ENCODE measurements at places on chromosomes 4 and X. TPM values are rescaled to one million over a fixed set of nuclear protein-coding genes. Genes with fewer than 3 reads are reported as not detected.

Gene UCP1
- total RNA-seq, result 0.29 TPM

Gene RPS6KA6
- 14.6 TPM for total RNA-seq

Gene FAM9B
- total RNA-seq, result not detected

GRCh38 chr4:152594978-152595925 lies 59.4 kb upstream of the FBXW7 start:
- DNase-seq, result peak; percentile 28

DNA sequence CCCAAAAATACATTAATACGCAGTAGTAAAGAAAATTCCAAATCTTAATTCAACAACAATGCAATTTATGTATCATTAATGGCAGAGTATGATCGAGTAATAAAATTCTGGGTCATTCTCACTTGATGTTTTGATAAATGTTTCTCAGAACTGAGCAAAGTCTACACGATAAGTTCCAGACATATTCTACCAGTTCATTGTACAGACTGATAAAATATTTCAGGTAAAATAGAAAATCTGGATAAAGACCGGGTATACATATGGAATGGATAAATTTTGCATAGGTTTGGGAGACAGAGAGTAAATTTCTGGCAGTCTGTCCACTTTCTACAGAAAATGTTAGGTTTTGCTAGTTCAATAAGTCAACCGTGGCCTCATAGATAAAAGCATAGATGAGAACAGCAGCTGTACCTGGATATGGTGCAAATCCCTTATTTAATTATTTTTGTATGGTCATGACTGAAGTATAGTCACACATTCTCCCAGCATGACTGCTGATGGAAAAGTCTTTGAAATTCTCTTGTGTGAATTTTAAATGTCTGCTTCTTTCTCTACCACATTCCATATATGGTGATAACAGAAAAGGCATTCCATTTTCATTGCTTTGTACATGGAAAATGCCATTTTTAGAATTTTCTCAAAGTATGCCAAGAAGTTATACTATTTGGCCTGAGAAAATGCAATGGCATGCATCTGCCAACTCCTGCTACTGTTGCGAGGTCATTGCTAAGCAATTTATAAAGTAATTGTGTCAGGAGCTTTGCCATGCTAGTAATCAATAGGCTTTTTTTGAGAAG lies 301.9 kb upstream of the ARSJ start:
- DNase-seq, result no peak

- no peak for DNase-seq
Observed at GRCh38 chr4:110617075-110617640, 5.7 kb downstream of the PITX2 start.

DNA sequence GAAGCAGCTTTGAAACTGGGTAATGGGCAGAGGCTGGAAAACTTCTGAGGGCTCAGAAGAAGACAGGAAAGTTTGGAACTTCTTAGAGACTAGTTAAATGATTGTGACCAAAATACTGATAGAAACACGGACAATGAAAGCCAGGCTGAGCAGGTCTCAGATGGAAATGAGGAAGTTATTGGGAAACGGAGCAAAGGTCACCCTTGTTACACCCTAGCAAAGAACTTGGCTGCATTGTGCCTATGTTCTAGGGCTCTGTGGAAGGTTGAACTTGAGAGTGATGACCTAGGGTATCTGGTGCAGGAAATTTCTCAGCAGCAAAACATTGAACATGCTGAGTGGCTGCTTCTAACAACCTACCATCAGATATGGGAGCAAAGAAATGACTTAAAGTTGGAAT lies 50.8 kb upstream of the FBXW7 start:
- no peak for DNase-seq

GRCh38 chr4:113537628-113538027 lies 223.9 kb downstream of the CAMK2D start:
- DNase-seq, result no peak

DNA sequence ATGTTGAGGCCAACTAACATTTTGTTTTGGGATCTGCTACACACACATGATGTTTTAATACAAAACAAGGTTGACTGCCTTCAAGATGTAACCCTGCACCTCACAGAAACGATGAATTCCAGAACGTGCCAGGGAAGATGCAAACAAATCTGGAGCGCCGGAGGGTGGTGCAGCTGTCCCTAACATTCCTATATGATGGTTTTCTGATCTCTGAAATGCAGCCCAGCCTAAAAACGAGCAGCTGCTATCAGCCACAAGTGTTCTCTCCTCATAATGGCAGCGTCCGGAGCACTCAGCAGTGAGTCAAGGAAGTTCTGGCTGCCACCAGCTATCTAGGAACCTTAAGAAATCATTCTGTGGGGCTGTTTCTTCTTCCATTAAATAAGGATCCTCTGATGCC lies 333.4 kb downstream of the NR3C2 start:
- DNase-seq, result no peak

DNA sequence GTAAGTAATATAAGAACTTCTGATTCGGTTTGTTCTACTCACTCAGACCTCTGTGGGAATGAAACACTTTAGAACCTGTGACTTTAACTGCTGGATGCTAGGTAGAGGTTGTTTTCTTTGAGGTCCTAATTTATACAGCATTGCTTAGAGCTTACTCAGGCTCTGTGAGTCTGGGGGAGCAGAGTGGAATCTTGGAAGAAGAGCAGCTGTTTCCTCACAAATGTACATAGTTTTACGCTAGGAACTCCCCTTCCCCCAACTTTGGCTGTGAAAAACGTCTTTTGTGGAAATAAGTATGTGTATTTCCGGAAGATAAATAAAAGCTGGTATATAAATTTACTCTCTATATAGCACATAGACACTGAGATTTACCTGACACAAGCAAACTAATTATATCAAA lies 141.4 kb downstream of the NAA11 start:
- no peak for DNase-seq

Measured in H1 (cell line).